ENCODE measurements at places on chromosomes 2 and 18. TPM values are rescaled to one million over a fixed set of nuclear protein-coding genes. Genes with fewer than 3 reads are reported as not detected.
A peak's percentile ranks its signal among the peaks of the same experiment; 100 is the strongest.

- peak; percentile 24 for DNase-seq
Observed at GRCh38 chr2:128388499-128388941, 69.9 kb upstream of the HS6ST1 start.

Gene SERPINB5
- total RNA-seq: 0.20 TPM

GRCh38 chr2:172053486-172053885 lies 31.8 kb upstream of the DLX1 start:
- no peak for DNase-seq

DNA sequence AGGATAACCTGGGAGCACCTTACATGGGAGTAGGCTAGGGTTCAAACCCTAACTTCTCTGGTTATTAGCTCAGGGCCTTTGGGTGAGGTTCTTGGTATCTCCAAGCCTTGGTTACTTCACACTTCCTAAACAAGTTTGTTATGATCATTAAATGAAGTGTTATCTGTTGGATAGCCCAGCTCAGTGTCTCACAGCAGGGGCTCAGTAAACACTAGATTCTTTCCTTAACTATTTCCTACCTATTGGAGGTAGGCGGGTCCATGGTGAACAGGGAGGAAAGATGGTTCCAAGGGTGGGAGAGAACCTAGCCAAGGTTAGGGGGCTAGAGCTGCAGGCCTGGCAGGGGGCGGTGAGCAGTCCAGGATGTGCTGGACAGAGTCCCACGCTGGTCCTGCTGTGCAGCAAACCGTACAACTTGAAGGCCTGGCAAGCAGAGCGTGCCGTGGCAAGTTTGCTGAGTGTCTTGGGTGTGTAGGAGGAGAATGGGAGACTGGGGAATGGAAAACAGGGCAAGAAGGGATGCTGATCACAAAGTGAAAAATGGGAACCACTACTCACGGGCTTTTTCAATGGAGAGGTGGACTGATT lies 259.1 kb downstream of the PRKCE start:
- no peak for DNase-seq

GRCh38 chr2:231364961-231365810 lies 30.3 kb upstream of the B3GNT7 start:
- no peak for DNase-seq

DNA sequence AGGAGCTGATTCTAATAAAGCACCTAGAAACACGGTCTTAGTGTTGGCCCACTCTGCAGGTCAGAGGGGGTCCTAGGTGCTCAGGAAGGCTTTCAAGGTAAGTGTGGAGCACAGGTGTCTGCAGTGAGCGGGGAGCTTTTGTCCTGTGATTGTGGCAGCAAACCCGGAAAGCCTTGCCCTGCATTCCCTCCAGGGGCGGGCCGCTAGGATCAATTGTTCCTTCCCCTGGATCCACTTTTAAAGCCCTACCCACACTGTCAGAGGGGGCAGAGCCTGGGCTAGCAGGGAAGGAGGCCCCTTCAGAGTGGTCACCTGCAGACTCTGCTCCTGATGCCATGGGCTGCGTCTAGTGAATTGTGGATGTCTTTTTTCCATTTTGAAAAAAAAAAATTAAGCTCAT lies 176.0 kb downstream of the CTIF start:
- peak; percentile 57 for DNase-seq

Gene ASIC4
- total RNA-seq: 0.37 TPM

Gene COX7A2L
- total RNA-seq: 103 TPM

All from H9 (cell line).